AG10803 (cell line): ENCODE measurements at places on chromosomes 5 and 9.

DNA sequence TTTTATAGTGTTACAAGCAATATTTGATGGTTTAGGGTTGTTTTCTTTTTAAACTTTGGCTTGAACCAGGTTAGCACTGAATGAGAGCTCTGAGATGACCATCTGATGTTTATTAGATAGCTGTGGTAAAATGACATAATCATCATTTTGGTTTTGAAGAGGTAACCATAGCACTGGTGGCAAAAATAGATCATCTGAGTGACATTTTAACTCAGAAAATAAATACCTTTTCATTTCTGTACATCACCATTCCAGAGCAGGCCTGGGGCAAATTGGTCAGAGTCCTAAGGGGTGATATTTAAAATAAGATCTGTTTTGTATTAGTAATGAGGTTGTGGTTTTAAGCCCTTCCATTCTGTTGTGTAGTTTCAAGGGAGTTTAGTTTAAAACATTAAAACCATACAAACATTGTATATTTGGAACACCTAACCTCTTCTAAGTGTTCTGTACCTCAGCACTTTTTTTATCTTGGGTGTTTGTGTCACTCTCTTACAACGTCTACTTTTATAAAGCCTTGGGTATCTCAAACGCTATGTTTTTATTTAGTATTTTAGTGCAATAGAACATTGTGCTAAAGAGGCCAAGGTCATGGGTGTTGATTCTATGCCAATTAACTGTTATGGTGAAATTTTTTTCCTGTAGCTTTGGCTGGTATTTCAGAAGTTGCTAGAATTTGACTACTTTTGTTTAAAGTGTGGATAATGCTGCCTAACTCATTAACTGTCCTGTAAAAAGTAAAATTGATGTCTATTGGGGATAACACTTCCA lies 166.1 kb downstream of the CD180 start:
- peak; percentile 78 for DNase-seq

DNA sequence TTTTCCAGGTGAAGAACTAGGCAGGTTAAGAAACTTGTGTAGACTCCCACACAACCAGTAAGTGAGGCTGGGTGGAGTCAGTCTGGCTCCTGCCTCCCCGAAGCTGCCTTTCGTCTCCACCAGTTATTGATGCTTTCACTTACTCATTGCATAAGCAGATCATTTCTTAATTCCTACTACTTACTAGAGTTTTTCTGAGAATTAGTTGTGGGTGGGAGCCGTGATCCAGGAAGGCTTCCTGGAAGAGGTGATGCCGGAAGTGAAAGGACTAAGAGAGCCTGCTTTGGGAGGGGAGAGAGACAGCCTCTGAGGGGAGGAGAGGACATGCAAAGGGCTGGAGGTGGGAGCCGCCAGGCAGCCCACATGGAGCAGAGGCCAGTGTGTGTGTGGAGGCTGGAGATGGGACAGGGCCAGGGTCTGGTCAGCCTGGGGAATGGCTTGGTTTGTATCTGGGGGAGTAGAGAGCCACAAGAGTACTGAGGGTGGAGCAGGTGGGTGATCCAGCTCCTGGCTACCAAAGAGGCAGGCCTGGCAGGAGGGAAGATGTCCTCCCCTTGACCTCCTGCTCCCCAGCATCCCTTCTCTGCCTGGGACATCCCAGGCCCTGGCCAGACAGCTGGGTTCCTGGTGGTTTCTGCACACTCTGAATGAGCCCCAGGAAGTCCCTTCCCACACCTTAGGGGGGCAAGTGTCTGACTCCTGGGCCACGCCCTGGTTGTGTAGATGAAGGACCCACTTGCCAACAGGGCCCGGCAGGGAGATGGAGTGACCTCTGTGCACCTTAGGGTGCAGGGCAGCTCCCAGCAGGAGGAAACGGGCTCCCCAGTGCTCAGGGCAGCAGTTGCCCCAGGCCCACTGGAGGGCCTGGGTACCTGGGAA lies 12.2 kb upstream of the CARD19 start:
- DNase-seq = no peak

DNA sequence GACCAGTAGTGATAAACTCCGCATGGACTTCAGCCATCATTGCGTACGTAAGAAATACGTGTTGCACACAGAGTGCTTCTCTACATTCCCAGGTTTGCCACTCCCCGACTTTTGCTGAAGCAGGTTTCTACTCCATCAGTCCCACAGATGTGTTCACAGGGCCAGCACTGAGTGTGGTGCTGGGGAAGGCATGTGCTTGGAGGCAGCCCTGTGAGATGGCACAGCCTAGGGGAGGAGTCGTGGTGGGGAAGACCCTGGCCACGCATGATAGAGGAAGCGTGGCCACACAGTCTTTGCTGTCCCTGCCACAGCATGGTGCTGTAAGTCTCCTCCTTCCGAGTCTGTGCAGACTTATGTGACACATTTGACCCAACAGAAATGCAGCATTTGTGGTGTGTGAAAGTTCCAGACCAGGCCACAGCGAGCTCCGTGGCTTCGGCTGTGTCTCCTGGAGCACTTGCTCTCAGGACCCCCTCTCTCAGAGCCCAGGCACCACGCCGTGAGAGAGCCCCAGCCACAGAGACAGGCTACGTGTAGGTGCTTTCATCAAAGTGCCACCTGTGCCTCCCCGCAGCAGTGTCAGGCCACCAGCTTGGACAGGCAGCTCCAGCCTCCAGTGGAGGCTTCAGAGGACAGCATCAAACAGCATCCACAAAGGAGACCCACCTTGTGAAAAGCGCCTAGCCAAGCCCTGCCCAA lies 197.8 kb downstream of the AUH start:
- DNase-seq = no peak

- no peak for DNase-seq
Measured at GRCh38 chr5:97452646-97453045, 269.6 kb upstream of the RIOK2 start.

DNA sequence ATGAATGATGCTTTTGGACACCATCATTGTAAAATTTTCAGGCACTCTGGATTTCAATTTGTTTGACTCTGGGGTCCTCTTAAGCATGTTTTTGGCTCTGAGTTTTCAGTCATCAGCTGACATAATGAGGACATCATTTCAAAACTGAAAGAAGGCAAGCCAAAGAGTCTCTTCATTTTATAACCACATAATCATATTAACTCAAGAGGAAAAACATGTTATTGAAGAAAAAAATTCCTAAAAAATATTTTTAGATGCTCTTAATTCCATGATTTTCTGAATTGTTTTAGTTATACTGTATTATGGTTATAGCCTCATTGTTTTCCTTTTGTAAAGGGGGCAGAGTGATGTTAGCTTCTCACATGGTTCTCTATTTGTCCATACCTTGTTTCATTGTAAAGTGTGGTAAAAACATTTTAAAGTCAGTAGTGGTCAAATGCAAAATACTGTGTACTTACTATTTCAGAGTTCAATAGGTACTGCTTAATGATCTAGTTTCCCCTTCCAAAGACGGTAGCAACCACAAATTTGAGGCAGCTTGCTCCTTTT lies 472.1 kb downstream of the DMRT2 start:
- no peak for DNase-seq

- DNase-seq = no peak
Measured at GRCh38 chr5:110940136-110940535, 131.4 kb upstream of the TSLP start.
